ENCODE measurements at places on chromosomes 2 and 18. TPM values are rescaled to one million over a fixed set of nuclear protein-coding genes. Genes with fewer than 3 reads are reported as not detected.

DNA sequence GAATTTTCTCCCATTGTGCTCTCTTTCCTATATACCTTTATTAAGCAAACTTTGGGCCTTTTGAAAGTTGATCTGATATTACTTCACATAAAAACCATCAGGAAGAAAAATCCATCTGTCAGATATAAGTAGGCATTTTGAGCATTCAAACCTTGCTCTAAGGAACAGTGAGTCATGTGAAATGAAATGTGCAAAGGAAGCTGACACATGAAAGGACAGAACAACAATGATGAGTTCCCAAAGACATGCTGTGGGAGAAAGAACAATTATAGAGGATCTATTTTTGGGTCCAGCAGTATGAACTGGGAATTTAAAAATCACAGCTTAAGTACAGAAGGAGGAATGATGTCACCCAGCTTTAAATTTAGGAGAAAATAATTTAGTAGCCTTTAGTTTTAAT lies 18.1 kb downstream of the CALCRL start:
- no peak for DNase-seq

- no peak for DNase-seq
Observed at GRCh38 chr2:67652679-67653078, 255.5 kb downstream of the ETAA1 start.

DNA sequence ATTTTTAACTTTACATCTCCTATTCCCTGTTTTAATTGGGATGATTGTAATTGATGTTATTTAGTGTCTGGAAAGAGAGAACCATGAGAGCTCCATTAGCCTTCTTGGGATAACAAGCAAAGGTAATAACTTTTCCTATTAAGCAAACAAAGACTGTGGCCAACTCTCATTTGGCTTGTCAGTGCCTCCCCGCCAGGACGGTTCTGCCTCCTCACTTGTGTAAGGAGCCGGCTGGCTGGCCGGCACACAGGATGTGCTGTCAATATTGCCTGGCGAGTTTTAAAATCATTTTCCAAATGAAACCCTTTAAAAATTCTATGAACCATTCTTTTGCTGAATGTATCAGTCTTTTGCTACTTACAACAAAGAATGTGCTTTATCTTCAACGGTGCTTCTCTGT lies 898.3 kb downstream of the CPS1 start:
- DNase-seq: no peak

Gene SALL3
- polyA plus RNA-seq: not detected

Gene SCYGR4
- not detected for polyA plus RNA-seq

Gene FIGN
- 0.74 TPM for polyA plus RNA-seq

Gene TUBA3E
- polyA plus RNA-seq: not detected

Gene SERPINB13
- not detected for polyA plus RNA-seq
